Globus pallidus (tissue), 1 donor: ENCODE measurements at places on chromosomes 5 and 9.

DNA sequence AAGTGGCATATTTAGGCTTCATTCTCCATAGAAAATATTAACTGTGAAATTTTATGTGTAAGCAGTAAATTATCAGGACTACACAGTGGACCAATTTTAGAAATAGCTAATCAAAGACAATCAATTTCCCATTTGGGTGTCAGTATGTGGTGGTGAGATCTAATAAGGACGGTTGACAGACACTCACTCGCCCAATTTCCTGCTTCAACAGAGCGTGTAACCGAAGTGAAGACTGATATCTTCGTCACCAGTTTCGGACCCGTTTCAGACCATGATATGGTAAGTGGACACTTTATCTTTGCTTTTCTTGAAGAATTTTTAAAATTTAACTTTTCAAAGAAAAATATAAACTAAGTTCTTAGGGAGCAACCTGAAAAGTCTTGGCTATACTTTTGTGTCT lies 17.6 kb downstream of the GABRA1 start:
- DNase-seq, result no peak

DNA sequence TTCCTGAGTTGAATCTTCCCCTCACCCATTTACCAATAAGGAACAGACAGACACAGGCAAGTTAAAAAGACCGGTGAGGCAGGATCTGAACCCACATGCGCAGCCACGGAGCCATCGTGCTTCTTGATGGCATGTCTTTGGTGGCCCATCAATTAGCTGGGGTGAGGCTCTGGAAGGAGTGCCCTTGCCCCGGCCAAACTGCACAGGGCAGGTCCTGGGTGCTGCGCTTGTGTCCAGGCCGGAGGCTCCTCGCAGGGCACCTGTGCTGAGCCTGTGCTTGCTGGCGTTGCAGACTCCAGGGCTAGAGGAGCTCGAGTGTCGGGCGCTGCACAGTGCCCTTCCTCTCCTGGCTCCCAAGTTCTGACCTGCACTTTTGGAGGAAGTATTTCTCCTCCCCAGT lies 66.4 kb downstream of the PSMB7 start:
- no peak for DNase-seq

- DNase-seq, result no peak
These were observed 123.1 kb upstream of the ANKRD55 start for GRCh38 chr5:56356121-56356835.

- no peak for DNase-seq
These were observed 36.9 kb upstream of the TESK1 start for GRCh38 chr9:35568196-35568595.

DNA sequence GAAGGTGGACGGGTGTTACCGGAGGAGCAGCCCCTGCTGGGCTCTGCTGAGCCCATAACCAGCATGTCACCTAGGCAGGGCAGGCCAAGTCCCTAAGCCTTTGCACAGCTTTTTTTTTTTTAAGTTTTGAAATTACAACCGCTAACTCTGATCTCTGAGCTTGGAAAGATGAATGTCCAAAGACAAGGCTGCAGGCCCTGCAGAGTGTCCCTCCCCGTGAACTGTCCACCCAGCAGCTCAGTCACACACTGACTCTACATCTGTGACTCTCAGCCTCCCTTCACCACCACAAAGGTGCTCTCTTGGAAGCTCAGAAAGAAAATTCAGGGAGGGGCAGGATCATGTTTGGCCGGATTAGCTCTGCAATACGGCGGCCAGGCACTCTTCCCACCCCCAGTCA lies 119.0 kb upstream of the PPP1R26 start:
- no peak for DNase-seq

GRCh38 chr9:36328798-36329411 lies 70.7 kb upstream of the GNE start:
- DNase-seq, result peak; percentile 84

GRCh38 chr9:99192786-99193465 lies 28.8 kb downstream of the ALG2 start:
- no peak for DNase-seq

DNA sequence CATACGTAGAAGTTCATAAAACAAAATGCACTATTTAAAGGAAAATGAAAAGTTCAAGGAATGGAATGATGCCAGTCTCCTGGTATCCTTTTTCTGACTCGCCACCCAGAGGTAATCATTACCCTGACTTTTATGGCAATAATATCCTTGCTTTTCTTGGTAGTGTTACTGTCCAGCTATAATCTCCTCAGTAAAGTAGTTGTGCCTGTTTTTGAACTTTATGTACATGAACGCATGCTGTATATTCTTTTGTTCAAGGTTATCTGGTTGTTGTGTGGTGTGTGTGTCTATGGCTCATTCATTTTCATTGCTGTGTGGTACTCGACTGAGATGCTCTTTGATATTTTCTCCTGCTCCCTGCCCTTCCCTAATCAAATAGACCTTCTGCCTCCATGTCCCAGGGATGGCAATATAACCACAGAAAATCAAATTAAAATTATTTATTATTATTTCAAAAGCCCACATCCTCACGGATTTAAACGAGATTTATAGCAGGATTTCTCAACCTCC lies 29.2 kb upstream of the FBP1 start:
- DNase-seq, result no peak

DNA sequence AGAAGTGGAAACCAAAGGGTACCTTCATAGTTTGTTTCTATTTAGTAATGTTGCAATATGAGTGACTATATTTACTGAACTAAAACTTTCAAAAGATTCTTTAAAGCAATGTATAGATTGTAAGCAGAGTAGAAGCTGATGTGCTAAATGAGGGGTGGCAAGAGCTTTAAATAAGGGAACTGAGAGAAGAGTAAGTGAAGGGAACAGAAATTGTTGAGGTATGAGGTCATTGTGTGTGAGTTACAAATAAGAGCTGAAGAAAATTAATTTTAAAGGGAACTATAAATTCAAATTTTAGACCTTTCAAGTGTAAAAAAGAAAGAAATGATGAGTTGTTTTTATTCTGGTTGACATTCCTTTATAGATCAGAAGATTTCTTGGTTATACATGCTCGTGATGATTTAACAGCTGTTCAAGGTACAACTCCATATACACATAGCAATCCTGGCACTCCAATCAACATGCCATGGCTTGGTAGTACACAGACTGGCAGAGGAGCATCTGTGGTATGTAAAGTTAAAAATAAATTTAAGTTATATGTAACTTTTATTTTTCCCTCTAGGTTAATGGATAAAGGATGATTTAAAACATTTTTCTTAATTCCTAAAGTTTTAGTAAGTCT lies 135.1 kb upstream of the TNFAIP8 start:
- no peak for DNase-seq

DNA sequence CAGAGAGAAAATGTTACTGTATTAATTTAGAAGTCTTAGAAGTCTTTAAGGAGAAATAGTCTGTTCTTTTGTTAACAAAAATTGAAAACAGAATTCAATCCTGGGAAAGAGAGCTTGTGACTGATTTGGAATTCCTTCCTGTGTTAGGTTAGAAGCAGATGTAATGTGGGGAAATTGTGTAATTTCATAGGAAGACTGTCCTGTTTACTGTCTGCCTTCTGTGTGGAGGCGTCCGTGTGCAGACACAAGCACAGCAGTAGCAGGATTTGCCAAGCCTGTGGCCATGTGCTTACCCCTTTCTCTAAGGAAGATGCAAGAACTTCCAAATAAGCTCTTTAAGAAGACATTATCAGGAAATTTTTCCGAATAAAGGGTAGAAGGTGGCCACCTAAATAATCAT lies 36.7 kb upstream of the F2R start:
- no peak for DNase-seq

GRCh38 chr9:89153232-89154017 lies 25.2 kb downstream of the SHC3 start:
- no peak for DNase-seq
